ENCODE measurements at places on chromosomes 13 and 19.

GRCh38 chr13:24851546-24851945 lies 87.6 kb downstream of the RNF17 start:
- no peak for DNase-seq

- no peak for DNase-seq
These were observed 56.8 kb upstream of the TNFRSF19 start for GRCh38 chr13:23513455-23513854.

- DNase-seq = no peak
These were observed 505 bp upstream of the CEACAM5 start for GRCh38 chr19:41707871-41708371.

DNA sequence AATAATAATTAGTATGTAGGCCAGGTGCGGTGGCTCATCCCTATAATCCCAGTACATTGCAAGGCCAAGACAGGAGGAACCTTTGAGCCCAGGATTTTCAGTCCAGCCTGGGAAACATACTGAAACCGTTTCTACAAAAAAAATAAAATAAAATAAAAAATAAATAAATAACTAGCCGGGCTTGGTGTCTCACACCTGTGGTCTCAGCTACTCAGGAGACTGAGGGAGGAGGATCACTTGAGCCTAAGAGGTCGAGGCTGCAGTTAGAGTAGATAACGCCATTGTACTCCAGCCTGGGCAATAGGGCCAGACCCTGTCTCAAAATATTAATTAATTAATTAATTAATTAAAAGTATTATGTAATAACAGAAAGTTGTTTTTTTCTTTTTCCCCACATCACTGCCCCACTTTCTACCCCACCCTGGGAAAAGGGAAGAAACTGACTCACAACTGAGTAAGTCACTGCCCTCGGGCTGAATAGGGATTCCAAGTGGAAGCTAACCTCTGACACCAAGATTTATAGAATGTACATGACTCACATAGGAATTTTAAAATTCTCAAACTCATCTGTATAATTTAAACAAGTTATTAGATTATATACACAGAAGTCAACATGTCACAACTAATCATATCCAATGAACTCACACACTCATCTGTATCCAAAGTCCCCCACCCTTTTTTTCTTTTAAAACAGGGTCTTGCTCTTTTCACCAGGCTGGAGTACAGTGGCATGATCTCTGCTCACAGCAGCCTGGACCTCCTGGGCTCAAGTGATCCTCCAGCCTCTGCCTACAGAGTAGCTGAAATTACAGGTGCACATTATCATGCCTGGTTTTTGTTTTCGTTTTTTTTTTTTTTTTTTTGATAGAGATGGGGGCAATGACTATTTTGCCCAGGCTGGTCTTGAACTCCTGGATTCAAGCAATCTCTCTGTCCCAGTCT lies 12.5 kb downstream of the ZNF611 start:
- no peak for DNase-seq

GRCh38 chr19:46720503-46721239 lies 3.8 kb upstream of the PRKD2 start:
- DNase-seq = no peak

- DNase-seq = no peak
These were observed 121.3 kb downstream of the KCTD12 start for GRCh38 chr13:76764916-76765315.

- no peak for DNase-seq
These were observed 26.3 kb downstream of the CKM start for GRCh38 chr19:45296355-45296754.

GRCh38 chr19:49912965-49913685 lies 15.9 kb upstream of the ATF5 start:
- no peak for DNase-seq

- DNase-seq = no peak
These were observed at the start of gene CACNA1A for GRCh38 chr19:13506471-13506820. CACNA1A (minus strand) TSS chr19:13506479; CDS start chr19:13506224, 255 bp downstream.

- peak; percentile 63 for DNase-seq
These were observed 10.5 kb downstream of the PVR start for GRCh38 chr19:44653977-44654774.

- DNase-seq = no peak
These were observed 20.1 kb downstream of the RASL11A start for GRCh38 chr13:27290715-27291114.

- DNase-seq = no peak
These were observed 35.2 kb downstream of the MBNL2 start for GRCh38 chr13:97257228-97257755.

- DNase-seq = no peak
These were observed 196.0 kb upstream of the GPR12 start for GRCh38 chr13:26956522-26957142.

- DNase-seq = no peak
These were observed 379.9 kb downstream of the LIG4 start for GRCh38 chr13:107835339-107836018.

DNA sequence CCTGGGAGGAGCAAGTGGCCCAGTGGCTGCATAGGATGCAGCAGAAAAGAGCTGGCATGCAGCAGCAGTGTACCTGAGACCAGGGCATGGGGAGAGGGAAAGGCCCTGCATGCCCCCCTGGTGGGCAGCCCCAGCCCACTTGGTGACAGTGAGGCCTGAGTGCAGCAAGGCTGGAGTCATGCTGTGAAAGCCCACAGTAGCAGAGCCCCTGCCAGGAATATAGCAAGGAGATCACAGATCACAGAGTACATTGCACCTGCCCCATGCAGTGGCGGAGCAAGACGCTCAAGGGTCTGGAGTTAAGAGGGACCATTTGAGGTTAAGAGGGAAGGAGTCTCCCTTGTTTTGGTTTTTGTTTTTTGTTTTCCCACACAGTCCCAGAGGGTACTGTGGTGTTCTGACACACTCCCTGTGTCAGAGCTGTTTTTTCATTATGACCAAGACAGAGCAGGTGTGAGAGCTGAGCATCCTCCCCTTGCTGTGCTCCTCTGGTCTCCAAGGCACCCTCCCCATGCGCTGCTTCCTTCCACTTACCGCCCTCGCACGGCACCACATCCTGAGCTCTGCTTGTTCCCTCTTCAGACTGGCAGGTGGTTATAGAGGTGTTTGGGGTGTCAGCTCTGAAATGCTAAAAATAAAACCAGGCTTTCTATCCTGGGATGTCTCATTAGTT lies 85.0 kb upstream of the UBL3 start:
- DNase-seq = no peak

GRCh38 chr13:51347099-51347498 lies 7.6 kb downstream of the SERPINE3 start:
- DNase-seq = no peak

DNA sequence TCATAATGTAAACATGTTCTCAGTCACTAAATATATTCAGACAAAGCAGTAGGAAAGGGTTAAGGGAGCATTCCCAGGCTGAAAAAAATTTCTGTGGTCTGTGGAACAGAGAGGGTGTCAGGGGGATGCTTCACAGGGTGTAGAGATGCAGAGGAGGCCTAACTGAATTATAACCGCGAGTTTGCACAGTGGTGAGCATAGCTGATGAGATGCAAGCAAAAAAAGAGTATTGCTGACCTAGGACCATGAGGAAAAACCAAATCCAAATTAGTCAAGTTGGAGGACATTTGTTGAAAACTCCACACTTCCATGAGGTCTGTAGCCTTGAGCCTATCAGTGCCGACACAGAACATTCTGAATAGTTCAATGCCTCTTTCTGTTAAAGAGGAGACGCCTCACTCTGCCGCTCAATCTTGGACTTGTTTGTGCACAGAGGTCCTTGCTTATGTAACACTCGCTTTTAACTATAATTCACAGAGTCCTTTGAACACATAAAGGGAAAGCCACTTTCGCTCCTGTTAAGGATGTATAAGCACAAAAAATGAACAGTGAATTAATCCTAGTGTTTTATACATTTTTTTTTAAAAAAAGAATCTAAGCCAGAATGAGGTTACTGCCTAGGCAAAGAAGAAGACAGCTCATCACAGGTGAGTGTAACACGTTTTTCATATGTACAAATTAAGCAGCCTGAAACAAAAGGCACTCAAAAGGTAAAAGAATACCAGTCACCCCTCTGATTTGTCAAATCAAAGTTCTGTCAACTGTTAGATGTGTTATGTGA lies 25.8 kb upstream of the INTS6 start:
- no peak for DNase-seq

- DNase-seq = no peak
These were observed 39.8 kb downstream of the GPR180 start for GRCh38 chr13:94641409-94641941.

GRCh38 chr13:59587971-59588716 lies 575.6 kb downstream of the DIAPH3 start:
- no peak for DNase-seq

GRCh38 chr19:801861-802497 lies 4.7 kb downstream of the PTBP1 start:
- DNase-seq = no peak

DNA sequence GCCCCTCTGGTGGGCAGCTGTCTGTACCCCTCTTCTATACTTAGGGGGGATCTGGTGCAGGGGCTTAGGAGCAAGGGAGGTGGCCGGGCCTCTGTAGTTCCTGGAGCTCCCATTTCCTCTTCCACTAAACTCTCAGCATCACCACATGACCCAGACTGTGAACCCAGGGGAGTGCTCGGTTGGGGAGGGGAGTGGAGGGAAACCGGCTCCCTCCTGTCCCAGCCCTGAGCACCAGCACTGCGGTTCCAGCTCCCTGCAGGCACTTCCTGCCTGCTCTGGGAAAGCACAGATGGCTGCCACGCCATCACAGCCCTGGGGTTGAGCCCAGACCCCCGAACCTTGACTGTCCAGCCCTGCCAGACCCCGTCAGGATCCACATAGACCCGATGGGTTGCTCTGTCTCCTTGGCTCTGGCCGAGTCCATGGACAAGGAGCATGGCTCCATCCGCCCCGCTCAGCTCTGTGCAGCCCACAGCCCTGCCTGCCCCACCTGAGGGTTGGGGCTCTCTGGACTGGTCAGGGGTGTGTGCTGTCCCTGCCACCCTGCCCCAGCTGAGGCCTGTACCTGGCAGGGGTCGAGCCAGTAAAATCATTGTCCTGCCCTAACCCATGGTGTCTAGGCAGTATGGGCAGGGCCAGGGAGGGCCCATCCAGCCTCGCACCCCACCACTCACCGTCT lies 36.0 kb upstream of the SLC7A10 start:
- DNase-seq = no peak

DNA sequence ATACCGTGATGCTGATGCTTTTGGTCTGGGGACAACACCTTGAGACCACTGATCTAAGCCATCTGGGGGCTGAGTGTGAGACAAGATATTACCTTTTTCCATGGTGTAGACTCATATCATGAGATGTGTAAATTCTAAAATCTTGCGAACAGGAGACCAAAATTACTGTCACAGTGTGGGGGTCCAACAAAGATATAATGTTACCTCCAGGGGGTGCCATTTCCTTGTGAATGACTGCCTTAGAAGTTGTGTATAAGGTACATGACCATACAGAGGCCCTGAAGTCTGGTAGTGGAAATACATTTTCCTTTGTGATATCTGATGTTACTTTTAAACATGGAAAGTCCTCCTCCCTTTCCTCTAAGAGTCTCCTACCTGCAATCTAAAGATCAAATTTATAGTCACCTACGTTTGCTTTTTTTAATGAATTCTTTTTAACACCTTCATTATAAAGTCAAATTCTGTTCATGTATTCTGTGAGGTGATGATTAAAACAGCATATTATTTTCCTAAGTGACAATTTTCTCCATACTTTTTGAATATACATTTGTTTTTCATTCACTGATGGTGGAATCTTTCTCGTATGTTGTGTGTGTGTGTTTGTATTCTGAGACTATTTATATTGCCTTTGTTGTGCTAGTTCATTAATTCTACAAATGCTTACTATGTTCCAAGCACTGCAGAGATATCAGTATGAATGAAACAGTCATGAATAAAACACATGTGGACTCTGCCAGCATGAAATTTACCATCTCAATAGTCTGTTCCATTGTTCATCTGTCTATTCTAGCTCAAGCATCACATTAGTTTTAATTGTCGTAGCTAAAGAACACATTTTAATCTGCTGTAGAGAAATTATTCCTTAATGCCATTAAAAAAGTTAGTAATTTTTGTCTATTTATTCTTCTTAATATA lies 113.7 kb downstream of the RFC3 start:
- DNase-seq = peak; percentile 87

GRCh38 chr13:88976466-88976865 lies 1305.3 kb downstream of the SLITRK5 start:
- DNase-seq = no peak

GRCh38 chr13:36428086-36428485 lies 4.2 kb upstream of the CCNA1 start:
- no peak for DNase-seq

DNA sequence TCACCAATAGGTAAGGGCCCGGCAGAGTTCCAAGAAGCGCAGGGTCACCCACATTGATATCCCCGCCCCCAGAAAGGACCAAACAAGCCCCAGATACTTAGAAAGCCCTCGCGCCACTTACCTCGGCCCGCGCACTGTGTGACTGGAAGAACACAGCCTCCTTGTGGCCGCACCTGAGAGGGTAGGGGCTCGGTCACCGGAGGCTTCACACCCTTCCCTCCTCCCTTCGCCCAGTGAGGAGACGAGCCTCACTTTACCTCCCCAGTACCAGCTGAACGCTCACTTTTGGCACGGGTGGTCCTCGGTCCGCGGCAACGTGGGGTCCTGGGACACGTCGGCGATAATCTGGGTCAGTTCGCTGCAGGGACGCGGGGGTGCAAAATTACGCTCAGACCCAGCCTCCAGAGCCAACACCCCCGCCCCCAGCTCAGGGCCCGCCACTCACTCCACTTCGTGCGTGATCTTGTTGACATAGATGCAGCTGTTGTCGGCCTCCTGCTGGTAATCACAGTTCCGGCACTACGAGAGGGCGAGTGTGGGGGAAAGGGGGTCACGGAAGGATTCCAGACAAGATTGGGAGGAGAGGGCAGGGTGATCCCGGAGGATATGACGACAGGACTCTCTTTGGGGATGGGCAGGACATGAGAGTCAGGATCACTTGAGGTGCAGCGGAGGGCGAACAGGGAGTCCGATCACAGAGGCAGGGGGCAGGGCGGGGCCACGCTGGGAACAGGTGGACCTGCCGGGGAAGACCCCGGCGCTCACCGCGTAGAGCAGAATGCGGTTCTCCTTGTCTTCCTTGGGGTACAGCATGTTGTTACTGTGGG lies 568 bp downstream of the POLR2I start:
- peak; percentile 68 for DNase-seq

GRCh38 chr13:110499621-110500281 lies 61.8 kb downstream of the RAB20 start:
- peak; percentile 20 for DNase-seq

GRCh38 chr19:35224681-35225571 lies 3.6 kb downstream of the FAM187B start:
- no peak for DNase-seq

DNA sequence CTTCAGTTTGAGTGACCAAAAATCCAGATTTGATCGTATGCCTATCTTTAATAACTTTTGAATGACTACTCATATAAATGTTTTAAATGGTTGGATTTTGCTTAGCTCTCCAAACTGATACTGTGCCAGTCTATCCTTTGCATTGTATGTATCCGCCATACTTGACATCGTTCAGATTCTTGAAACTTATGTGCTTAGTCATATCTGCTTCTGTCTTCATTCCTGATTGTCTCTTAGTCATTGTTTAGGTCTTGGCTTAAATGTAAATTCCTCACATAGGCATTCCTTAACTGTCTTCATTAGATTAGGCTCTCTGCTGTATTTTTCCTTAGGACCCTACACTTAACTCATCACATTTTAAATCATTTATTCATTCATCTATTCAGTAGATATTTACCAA lies 126.0 kb downstream of the PCCA start:
- DNase-seq = no peak
